ENCODE measurements at places on chromosomes 6 and 20. TPM values are rescaled to one million over a fixed set of nuclear protein-coding genes. Genes with fewer than 3 reads are reported as not detected.

- no peaks in the 10 kb centered on the region for H3K36me3 ChIP-seq
- peaks cover 13% of the 10 kb centered on the region for H3K4me1 ChIP-seq
- DNase-seq: no peak
Measured at GRCh38 chr20:45779011-45779915, 12.4 kb downstream of the WFDC3 start.

- H3K4me1 ChIP-seq: peaks cover 22% of the 10 kb centered on the region
- no peaks in the 10 kb centered on the region for H3K27me3 ChIP-seq
- H3K4me3 ChIP-seq: no peak overlapping the region
- H3K36me3 ChIP-seq: no peaks in the 10 kb centered on the region
Measured at GRCh38 chr6:128600397-128600951, 80.1 kb upstream of the PTPRK start.

- no peaks in the 10 kb centered on the region for H3K27me3 ChIP-seq
- H3K4me3 ChIP-seq: no peak overlapping the region
- peaks cover 2% of the 10 kb centered on the region for H3K36me3 ChIP-seq
- DNase-seq: no peak
- no peak overlapping the region for H3K27ac ChIP-seq
- H3K4me1 ChIP-seq: no peaks in the 10 kb centered on the region
Measured at GRCh38 chr6:152146385-152146784, 338.9 kb downstream of the ESR1 start.

DNA sequence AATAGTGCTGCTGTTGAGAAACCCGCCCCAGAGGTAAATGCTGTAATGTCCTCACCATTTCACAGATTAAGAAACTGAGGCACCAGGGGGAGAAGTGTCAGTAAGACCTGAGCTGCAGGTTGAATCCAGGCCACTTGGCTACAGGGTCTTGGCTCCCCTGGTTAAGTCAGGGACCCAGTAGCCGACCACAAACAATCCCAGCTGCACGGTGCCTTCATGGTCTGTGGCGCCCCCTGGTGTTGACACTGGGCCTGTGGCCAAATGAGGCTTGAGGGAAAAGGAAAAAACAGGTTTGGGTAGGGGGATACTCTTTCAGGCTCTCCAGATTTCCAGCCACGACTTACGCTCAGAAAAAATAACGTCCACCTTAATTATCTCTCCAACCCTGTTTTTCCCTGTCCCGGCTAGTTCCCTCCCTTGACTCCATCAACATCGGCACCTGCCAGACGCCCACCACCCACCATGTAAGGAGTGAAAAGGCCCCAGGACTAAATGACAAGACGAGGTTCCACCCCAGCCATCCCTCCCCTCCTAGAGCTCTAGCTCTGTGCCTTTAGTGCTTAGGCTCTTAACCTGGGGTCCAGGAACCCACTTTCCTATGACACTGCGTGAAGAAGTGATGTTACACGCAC lies 47.7 kb upstream of the POLR1H start:
- peaks cover 20% of the 10 kb centered on the region for H3K27me3 ChIP-seq
- H3K4me3 ChIP-seq: no peak overlapping the region
- no peak overlapping the region for H3K27ac ChIP-seq
- peak; percentile 90 for DNase-seq

GRCh38 chr6:149919834-149920225 lies 3.1 kb downstream of the RAET1G start:
- no peaks in the 10 kb centered on the region for H3K36me3 ChIP-seq
- H3K4me3 ChIP-seq: no peak overlapping the region
- DNase-seq: no peak
- peaks cover 76% of the 10 kb centered on the region for H3K27me3 ChIP-seq
- H3K4me1 ChIP-seq: no peaks in the 10 kb centered on the region

The FAM209B gene
- total RNA-seq: not detected

The MMUT gene
- total RNA-seq: 16.1 TPM

The SLC22A3 gene
- 3.1 TPM for total RNA-seq

All from endodermal cell (in vitro differentiated cells).